ENCODE measurements at places on chromosomes 13 and 19.
A peak's percentile ranks its signal among the peaks of the same experiment; 100 is the strongest.

DNA sequence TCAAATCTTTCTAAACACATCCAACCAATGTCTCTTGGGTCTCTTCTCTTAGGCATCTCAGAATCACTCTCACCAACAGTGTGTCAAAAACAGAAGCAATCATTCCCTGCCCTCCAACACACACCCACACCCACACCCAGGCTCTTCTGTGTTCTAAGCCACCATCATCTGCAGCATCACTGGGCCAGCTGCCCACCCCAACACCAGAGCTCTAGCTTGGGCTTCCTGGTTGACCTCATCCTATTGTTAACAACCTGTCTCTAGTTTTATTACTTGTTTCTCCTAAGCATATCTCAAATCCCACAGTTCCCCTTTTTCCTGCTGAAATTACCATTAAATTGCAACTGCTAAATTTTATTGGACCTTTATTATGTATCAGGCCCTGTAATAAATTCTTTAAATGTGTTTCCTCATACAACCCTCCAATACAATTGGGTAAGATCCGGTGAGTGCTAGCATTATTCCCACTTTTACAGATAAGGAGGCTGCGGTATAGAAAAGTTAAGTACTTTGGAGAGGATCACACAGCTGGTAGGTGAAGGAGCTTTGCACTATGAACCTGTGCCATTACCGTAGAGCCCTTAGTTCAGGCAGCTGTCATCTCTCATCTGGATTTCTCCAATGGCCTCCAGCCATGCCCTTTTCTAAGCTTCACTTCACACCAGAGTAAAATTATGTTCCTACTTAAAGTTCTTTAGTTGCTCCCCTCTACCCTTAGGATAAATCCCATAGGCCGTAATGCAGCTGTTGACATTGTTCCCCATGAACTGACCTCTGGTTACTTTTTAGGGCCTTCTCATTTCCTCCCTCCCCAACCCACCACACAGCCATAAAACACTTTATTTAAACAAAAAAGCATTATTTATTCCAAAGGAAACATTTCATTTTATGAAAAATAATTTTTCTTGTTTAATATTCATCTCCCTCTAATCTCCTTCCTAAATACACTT is 227.7 kb downstream of the B3GLCT start:
- DNase-seq = no peak

GRCh38 chr19:29264897-29265296 is 51.9 kb upstream of the UQCRFS1 start:
- DNase-seq = no peak

GRCh38 chr19:54133312-54133956 is 4.1 kb upstream of the CNOT3 start:
- DNase-seq = no peak

DNA sequence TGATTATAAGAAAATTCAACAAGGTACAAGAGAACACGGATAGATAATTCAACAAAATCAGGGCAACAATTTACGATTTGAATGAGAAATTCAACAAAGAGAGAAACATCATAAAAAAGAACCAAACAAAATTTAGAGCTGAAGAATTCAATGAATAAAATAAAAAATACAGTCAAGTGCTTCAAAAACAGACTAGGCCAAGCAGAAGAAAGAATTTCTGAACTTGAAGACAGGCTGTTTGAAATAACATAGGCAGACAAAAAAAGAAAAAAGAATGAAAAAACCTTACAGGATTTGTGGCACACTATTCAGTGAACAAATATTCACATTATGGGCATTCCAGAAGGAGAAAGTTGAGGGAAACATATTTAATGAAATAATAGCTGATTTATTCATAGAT is 31.1 kb downstream of the ZNF283 start:
- no peak for DNase-seq

- no peak for DNase-seq
These were observed 312.4 kb downstream of the ZNF536 start for GRCh38 chr19:30684613-30685012.

GRCh38 chr13:20891768-20892167 is 10.8 kb downstream of the XPO4 start:
- DNase-seq = no peak

DNA sequence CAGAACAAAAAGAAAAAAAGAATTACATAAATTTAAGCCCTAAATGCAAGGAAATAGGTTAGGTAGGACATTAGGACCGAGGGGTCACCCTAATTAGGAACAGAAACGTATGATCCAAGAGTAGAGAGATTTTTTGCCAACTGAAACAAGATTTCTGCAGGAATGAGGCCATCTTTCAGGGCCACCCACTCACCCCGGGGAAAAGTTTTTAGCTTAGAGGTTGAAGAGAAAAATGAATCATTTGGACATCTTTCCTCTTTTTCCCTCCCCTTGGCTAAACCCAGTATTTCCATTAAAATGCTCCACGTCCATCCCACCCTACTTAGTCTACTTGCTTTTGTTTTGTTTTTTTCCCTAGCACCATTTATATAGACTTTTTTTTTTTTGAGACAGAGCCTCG is 10.6 kb upstream of the PNMA8A start:
- DNase-seq = no peak

- DNase-seq = no peak
These were observed 37.9 kb upstream of the UBL3 start for GRCh38 chr13:29888306-29888705.

- DNase-seq = no peak
These were observed 406.3 kb downstream of the GPC5 start for GRCh38 chr13:91804724-91805123.

DNA sequence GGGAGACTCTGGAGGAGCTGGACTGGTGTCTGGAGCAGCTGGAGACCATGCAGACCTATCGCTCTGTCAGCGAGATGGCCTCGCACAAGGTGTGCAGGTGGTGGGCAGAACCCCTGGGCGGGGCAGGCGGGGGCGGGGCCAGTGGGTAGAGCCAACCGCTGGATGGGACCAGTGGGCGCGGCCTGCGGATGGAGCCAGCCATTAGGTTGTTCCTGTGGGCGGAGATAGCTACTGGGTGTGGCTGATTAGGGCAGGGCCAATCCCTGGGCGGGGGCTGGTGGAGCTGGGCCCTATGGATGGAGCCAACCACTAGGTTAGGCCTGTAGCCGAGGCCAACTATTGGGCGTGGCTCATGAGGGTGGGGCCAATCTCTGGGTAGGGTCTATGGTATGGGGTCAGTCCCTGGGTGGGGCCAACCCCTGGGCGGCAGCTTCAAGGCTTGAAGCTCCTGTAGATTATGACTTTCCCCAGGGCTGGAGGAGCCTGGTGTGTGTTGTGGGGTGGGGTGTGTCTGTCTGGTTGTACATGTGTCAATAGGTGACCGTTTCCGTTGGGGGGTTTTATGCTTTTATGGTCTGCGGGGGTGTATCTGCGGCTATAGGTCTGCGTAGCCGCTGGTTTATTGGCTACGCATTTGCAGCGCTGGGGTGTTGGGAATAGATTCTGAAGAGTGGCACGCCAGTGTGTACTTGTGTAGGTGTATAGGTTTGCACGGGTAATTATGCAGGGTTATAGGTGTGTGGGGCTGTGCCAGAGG is 30.7 kb downstream of the PDE4A start:
- DNase-seq = peak; percentile 34

DNA sequence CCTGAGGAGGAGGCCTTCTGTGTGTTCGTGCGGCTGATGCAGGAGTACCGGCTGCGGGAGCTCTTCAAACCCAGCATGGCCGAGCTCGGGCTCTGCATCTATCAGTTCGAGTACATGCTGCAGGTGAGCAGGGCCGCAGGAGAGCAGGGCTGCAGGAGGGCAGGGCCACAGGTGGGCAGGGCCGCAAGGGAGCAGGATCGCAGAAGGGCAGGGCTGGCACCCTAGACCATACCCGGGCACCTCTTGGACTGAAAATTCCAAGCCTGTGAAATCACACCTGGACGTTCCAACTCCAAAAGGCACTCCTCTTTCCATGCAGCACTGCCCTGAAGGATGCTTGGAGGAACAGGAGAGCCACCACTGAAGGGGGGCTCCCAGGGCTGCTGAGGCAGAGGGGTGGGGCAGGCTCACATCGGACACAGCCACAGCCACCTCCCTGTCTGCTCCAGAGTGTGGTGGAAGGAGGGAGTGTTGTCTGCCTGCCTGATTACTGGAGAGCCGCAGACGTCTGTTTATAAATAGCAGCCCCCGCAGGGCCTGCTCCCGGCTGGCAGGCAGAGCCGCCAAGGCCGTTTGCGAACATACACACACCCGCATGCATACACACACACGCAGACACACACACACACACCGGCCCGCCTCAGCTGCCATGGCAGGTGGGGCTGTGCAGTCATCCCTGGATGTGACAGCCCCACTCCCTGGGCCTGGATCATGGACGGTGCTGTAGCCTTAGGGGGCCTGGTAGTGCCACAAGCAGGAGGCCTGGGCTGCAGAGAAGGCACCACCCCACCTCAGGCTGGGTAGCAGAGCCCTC is 20.2 kb downstream of the EVI5L start:
- DNase-seq = peak; percentile 71

DNA sequence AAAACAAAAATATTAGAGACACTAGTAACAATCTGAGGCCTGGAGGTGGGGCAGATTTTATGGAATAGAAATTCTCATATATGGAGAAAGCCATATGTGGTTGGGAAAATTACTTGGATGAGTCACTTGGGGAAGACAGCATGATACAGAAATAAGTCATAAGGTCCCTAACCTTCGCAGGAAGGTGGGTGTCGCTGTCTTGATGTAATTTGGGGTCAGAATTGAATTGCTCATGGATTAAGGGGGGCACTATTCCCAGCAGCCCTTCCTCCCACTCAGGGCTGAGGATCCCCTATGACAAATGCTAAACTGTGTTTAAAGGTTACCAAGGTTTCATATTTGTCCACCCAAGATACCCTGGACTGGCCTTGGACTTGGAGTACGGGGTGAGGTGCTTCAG is 5.0 kb downstream of the RDH8 start:
- no peak for DNase-seq

DNA sequence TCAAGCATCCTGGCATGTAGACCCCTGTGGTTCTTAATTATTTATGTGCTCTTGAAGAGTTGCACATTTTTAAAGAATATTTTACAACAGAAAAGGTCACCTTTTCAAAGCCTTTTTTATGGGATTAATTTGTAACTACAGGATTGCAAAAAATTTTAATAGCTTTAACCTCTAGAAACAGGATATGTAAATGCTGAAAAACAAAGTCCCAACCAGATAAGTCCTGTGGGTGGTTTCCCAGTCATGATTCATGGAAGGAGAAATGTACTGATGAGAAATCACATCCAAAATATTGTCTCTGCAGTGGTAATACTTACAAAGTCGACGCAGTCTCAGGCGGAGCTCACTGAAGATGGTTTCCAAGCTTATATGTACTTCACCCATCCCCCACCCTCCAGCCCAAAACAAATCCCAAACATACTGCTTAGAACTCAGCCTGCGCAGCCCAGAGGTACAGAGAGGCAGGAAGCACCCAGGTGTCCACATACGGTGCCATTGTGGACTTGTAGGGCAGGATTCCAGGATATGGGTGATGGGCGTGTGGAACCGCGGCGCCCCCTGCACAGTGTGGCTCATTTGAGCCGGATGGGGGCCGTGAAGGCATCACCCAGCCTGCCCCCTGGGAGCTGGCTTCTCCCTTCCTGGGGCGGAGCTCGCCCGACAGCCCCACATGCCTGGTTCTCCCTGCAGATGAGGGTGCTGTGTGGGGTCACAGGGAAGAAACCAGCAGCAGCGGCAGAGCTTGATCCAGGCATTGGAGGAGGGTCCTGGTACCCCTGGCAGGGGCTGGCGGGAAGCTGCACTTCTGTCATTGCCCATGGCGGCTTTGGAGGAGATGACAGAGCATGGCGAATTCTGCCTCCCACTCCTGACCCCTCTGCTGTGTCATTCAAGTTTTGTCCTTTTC is 101.2 kb downstream of the ATP11A start:
- DNase-seq = no peak

DNA sequence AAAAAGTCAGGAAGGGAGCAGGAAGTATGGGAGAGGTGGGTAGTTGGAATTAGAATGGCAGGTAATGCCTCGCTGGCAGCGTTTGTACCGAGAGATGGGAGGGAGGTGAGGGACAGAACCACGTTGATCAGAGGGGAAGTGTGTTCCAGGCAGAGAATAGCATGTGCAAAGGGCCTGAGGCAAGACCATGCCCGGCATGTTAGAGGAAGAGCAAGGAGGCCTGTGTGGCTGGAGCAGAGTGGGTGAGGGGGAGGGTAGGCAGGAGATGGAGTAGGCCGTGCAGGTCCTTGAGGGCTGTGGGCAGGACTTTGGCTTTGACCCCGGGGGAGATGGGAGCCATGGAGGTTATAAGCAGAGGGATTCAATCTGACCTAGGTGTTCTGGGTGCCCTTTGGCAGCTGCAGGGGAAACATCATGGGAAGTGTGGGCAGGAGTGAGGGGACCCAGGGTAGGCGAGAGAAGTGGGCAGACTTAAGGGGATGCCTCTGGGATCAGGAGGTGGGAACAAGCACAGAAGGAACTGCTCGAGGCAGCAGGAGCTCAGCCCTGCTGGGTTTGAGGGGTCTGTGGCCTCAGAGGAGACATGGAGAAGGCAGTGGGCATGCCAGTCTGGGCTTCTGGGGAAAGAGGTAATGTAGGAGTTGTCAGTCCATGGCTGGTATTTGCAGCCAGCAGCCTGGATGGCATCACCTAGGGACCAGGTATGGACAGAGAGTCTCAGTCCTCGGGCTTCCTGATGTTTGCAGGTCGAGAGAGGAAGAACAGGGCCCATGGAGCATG is 48.8 kb downstream of the CD320 start:
- no peak for DNase-seq
